Cerebellum (tissue), 4 donors: ENCODE measurements at places on chromosomes 7 and 10.

DNA sequence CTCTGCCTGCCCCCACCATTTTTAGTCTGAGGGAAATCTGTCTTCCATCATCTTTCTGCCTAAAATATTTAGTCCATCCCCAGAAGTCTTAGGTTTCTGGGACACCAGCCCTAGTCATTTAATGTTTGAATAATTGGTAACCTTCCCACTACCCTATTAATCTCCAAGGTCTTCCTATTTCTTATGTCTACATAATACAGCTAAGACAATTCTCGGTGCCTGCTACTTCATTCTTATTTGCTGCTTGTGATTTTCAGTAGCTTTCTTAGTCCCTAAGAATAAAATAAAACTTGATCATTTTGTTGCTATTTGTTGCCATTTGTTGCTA lies 11.1 kb downstream of the RALA start:
- DNase-seq, result no peak

DNA sequence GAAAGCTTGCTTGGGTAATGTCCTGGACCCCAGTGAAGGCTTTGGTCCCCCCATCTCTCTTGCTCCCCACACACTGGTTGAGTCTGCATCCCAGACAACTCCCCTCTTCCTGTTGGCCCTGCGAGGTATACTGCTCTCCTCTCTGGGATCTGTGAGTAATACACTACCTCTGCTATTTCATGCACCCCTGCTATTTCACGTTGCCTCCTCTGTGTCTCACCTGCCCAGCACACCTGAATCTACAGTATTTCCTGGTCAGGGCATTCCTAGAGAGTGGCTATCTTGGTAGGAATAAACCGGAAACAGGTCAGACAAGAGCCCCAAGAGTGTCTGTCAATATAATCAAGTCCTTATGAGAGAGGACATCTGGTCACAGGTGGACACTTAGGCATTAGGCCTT lies 114.3 kb upstream of the ODAD2 start:
- DNase-seq, result no peak

- DNase-seq, result no peak
Measured at GRCh38 chr10:3886191-3886590, 101.2 kb upstream of the KLF6 start.

DNA sequence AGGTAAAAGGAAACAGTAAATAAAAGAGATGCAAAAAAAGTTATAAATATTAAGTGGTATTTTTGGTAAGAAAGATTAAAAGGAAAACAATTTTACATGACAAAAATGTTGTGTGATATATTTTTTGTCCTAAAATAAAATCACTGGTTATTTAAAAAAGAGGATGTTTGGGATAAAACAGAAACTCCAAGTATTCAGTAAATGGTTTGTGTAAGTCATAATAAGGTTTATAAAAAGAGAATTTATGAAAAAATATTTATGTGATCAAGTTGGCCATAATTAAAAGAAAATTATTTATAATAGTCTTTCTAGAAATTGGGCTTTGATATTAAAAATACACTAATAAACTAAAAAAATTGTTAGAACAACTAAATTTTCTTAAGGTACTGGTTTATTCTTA lies 38.2 kb upstream of the FIGNL1 start:
- no peak for DNase-seq

GRCh38 chr10:15280974-15281373 lies 90.1 kb downstream of the FAM171A1 start:
- no peak for DNase-seq

DNA sequence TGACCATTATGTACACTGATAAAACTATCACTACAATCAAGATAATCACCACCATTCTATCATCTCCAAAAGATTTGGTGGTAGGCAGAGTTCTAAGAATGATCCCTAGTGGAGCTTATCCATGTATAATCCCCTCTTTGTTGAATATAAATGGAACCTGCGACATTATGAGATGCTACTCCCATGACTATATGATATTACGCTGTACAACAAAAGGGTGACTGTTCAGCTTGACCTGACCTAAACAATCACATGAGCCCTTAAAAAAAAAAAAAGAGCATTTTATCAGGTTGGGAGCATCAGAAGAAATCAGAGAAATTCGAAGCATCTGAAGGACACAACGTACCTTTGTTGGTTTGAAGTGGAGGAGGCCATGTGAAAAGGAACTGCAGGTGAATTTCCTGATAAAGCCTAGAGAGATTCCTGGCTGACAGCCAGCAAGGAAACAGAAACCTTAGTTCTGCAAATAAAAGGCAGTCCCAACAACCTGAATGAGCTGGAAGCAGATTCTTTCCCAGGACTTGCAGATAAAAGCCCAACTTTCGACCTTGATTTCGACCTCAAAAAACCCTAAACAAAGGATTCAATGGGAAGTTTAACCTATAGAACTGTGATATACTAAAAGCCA lies 270.7 kb downstream of the ADRA2A start:
- DNase-seq, result no peak

- no peak for DNase-seq
Measured at GRCh38 chr7:138429577-138430250, 30.3 kb upstream of the TRIM24 start.

DNA sequence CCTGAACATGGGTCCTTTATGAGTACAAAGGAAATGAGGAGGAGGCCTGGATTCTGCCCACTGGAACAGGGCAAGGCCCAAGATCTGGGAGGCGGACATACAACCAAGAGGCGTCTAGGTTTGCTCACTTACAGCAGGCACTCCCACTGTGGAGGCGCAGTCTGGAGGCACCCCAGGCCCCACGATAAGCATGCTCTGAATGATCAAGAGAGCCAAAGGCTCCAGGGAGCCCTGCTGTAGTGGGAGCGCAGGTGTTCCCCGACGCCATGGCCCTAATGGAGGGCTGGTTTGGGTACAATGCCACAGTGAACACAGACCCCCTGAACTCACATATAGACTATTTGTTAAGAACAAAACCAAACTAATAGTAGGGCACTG lies 88.1 kb downstream of the FAM53B start:
- DNase-seq, result no peak

DNA sequence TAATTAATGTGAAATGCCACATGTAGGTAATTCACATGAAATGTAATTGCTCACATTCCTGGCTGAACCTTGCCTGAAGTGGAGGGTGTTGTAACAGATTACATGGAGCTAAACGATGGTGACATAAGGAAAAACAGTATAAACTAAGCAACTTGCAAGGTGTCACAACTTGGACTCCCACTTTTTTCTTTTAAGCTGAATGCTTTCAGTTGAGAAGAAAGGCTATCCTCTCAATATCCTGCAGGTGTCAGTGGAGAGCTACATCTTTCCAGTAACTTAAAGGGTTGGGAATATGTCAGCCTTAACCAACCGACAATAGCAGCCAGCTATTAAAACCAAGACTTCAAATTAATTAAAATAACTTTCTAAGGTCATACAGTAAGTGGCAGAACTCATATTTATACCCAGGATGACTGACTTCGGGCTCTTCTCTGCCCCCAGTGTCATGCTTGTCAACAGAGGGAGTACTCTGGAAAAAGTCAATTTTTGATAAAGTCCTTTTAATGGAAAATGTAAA lies 33.7 kb downstream of the NRBF2 start:
- peak; percentile 52 for DNase-seq

DNA sequence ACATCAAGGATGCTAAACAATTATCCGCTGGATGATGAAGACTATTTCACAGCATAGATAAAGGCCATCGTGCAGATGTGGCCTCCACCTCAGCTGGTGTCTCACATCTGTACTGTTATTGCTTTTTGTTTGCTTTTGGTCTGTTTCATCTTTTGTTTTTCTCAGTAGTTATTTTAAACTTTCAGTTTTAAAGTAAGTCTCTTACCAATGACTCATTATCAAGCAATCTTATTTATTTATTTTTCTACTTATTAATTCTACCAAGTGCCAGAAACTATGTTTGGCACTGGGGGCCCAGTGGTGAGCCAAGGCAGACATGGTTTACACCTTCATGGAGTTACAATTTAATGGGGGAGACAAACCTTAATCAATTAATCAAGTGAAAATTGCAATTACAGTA lies 250.9 kb upstream of the TMEM72 start:
- no peak for DNase-seq

DNA sequence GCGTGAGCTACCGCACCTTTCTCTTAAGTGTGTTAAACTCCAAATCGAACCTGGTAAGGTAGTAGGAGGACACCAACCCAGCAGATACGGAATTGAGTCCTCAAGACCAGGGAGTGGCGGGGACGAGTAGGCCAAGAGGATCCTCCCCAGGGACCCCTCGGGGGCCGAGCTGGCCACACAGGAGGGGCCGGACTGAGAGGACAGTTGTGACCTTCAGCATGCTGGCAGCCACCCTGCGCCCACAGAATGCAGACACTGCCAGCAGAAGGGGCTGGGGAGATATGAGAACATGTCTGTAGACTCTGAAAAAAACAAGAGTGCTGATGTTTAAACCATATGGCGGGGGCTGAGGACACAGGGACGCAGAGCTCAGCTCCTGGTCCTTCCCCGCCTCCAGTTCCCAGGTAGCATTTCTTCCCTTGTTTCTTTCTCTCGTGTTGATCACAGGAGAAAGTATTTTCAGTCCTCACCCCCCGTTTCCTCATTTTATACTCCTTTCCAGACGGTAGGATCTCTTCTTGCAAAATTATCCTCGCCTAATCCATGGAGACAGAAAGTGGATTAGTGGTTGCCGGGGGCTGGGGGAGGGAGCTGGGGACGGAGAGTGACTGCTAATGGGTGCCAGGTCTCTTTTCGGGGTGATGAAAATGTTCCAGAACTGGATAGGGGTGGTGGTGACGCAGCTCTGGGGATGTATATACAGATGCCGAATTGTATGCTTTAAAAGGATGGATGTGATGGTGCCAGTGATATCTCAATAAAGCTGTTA lies 11.5 kb upstream of the UNCX start:
- no peak for DNase-seq
